8988T (cell line): ENCODE measurements at places on chromosomes 1 and 21.

GRCh38 chr1:208071435-208072031 lies 160.6 kb upstream of the CD34 start:
- no peak for DNase-seq

DNA sequence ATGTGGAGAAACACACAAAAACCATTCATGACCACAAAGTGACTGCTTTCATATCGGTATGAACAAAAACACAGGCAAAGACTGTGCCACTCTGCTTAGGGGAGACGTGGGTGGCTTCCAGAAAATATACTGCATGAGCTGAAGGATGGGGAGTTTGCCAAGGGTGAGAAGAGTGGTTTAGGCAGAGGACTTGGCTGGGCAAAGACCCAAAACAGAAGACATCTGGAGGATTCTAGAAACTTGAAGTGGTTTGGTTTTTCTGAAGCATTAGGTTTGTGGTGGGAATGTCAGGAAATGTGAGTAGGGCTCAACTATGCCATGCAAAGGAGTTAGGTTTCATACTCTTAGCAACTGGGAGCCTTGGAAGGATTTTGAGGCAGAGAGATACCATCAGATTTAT lies 26.6 kb upstream of the DNM3 start:
- no peak for DNase-seq

DNA sequence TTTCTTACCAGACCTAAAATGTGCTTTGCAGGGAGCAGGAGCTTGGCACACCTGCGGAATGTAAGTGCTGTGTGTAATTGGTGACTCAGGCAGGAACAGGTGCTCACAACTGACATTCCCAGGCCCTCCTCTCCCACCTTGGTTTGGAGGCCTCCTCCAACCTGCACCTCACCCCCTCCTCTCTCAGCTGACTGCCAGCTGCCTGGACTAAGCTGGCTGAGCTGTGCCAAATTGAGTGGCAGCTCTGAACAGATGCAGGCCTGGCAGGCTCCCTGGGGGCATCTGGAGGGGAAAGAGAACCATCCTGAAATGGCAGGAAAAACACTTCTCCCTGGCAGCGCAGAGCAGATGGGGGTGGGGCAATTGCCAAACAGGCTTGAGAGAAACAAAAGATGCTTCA lies 91.7 kb upstream of the PGBD5 start:
- no peak for DNase-seq

- DNase-seq: no peak
Measured at GRCh38 chr1:228941666-228942065, 206.4 kb downstream of the RHOU start.

GRCh38 chr21:41170859-41171609 lies 3.1 kb downstream of the BACE2 start:
- DNase-seq: no peak

DNA sequence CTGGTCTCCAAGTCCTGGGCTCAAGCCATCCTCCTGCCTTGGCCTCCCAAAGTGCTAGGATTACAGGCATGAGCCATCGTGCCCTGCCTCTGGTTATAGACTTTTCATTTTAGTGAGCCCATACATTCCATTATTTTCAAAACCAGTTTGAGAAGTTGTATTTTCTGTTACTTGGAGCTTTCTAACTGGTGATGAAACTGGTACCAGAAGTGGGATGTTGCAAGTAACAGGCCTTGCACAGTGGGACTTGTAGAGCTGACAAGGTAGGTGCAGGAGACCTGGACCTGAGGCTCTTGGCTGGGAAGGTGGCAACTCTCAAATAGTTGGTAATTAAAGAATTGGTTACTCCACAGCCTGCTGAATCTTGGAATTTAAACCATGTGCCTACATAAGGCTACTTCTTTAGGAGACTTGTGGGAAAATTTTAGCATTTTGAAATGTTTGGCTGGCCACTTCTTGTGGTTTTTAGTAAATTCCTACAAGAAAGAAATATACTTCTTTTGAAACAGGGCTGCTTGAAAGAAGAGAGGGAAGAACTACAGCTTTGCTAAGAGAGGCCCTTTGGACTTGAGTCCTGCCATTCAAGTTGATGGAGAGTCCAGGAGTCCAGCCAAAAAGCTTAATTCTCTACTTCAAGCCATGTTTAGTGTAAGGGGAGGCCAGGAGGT lies 9.8 kb upstream of the ALPL start:
- no peak for DNase-seq
